ENCODE measurements at places on chromosomes 1 and 21.

GRCh38 chr1:202981939-202982338 is 14.9 kb upstream of the CYB5R1 start:
- no peak for DNase-seq

GRCh38 chr1:153232553-153232952 is 15.2 kb downstream of the PRR9 start:
- DNase-seq = no peak

DNA sequence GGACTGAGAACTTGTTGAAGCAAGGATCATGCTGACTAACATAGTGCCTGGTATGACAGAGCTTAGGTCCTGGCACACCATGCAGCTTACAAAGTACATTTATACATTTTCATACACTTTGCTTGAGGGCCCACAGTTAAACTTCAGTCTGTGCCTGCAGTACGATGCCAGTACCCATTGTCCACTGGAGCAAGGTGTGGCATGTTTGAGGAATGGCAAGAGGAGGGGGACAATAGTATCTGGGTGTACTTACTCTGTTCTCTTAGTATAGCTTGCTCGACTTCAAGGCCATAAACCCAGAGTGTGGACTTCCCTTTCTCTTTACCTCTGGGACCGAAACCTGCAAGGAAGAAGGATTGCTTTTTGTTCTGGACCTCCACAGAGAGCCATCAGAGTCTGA is 6.8 kb upstream of the YBX1 start:
- no peak for DNase-seq

DNA sequence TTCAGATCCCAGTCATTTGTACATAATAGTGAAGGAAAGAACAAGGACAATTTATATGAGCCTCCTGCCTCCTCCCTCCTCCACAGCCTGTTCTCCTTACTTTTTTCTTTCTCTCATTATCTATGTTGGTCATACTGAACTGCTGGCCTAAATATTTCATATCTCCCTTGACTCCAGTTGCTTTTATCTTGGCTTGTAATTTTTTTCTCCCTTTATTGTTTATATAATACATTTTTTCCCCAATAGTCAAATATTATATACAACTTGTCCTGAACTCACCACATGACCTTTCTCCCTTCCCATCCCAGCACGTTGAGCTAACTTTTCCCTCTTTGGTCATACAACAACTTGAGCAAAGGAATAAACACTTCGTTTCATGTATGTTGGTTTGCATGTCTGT is 752.1 kb downstream of the LTN1 start:
- DNase-seq = no peak

GRCh38 chr1:193366764-193367507 is 180.5 kb upstream of the B3GALT2 start:
- no peak for DNase-seq

- no peak for DNase-seq
Observed at GRCh38 chr1:46030074-46030870, 102.2 kb downstream of the PIK3R3 start.

GRCh38 chr1:233172201-233172600 is 123.3 kb downstream of the PCNX2 start:
- peak; percentile 13 for DNase-seq

- no peak for DNase-seq
Observed at GRCh38 chr1:22691031-22691753, 19.4 kb upstream of the EPHB2 start.

GRCh38 chr21:39430954-39431353 is 14.6 kb downstream of the LCA5L start:
- DNase-seq = no peak

DNA sequence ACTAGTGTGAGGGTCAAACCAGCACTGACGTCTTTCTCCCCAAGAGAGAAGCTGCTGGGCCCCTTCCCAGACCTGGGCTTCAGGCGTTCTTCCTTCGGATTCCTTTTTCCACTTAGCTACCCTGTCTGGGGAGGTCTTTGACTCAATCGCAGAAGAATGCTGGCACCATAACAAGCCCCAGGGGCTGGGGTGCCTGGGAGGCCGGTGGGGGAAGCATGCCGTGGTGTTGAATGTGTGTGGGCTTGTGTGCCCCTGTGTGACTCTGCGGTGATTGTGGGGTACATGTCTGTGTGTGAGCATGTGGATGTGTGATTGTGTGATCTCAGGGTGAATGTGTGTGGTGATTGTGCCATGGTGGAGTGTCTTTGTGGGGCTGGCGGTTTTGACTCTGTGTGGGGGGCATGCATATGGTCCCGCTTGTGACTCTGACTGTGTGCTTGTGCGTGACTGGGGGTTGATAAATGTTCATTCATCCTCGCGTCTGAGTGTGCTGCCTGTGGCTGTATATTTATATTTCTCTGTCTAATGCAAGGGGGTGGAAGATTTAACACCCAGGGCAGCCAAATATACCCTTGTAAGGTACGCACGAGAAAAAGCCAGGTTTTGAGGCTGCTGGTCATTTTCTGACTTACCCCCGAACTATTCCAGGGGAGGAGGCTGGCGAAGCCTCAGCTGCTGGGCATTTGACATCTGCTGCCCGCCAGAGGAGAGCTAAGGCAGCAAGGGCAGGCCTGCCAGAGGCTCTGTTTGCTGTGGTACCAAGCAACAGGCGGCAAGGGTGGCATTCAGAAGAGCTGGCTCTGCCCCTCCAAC is 1.1 kb upstream of the SYNC start:
- DNase-seq = no peak

DNA sequence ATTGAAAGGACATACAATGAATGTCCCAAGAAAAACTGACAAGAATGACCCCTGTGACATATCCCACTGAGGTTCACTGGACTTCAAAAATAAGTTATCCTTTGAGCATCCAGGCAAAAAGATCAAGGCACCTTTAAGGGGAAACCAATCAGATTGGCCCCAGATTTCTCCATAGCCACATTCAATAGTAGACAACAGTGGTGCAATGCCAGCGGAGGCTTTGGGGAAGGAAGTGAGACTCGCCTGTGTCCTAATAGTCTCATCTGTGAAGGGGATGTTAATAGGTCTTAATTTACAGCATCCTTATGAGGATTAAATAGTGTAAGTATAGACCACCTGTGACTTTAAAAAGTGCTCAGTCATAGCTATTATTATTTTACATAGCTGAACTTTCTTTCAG is 21.5 kb downstream of the RPL5 start:
- DNase-seq = no peak

DNA sequence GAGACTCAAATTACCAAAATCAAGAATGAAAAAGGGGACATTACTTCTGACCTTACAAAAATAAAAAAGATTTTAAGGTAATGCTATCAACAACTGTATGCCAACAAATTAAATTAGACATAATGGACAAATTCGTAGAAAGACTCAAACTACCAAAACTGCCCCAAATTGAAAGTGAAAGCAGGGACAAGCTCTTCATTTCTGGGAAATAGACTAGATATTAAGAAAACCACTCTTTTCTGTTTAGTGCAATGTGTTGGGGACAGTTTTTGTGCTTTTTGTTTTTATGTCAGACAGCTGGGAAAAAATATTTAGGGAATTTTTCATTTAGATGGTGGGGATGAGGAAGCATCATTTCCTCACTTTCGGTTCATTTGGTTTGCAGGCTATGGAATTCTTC is 4.9 kb upstream of the GBP1 start:
- DNase-seq = no peak

DNA sequence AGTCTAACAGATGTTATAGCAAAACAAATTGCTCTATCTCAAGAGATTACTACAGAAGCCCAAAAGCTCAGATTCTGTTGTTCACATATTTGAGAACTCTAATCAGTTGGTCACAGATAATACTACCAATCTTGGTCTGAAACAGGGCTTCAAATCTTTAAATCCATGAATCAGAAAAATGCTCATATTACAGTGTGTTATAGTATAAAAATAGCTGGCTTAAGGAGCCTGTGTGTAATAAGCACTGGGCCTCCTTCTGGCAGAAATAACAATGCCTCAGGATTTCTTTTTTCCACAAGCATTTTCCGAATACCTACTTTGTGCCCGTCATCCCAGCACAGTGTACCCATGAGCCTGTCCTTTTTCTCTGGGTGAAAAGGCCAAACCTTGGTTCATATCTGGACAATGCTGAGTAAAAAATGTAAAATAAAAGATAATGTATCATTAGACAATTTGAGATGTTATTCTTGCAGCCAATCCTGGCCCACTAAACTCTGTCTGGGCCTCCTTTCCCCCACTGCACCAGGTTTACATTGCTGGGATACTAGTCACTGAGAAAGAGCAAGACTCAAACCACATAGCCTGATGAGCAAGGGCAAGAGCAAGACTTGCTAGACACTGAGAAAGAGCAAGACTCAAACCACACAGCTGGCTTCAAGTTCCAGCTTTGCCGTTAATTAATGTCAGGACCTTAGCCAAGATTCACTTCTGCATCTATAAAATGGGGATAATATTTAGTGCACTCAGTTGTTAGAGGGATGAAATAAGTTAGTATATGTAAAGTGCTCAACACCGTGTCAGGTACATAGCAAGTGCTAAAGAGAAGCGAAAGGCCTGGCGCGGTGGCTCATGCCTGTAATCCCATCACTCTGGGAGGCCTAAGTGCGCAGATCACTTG is 17.0 kb upstream of the ADAR start:
- no peak for DNase-seq

GRCh38 chr1:152869808-152870419 is 8.2 kb upstream of the SMCP start:
- peak; percentile 57 for DNase-seq

GRCh38 chr1:109025694-109026093 is 16.2 kb downstream of the WDR47 start:
- no peak for DNase-seq

DNA sequence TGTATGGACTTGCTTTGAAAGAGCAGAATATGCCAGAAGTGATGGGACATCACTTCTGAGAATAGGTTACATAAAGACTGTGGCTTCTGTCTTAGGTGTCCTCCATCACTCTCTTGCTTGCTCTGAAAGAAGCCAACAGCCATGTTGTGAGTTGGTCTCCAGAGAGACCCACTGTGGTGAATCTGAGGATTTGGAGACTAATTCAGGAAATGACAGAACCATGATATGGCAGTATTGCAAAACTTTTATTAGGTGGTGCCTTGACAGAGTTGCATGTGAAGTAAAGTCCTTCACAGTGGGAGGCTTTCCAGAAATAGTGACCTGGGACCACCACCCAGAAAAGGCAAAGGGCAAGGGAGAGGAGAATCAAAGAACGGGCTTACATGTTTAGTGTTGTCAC is 628.6 kb downstream of the KCNT2 start:
- no peak for DNase-seq

- no peak for DNase-seq
Observed at GRCh38 chr1:18938008-18938706, 18.3 kb downstream of the IFFO2 start.

DNA sequence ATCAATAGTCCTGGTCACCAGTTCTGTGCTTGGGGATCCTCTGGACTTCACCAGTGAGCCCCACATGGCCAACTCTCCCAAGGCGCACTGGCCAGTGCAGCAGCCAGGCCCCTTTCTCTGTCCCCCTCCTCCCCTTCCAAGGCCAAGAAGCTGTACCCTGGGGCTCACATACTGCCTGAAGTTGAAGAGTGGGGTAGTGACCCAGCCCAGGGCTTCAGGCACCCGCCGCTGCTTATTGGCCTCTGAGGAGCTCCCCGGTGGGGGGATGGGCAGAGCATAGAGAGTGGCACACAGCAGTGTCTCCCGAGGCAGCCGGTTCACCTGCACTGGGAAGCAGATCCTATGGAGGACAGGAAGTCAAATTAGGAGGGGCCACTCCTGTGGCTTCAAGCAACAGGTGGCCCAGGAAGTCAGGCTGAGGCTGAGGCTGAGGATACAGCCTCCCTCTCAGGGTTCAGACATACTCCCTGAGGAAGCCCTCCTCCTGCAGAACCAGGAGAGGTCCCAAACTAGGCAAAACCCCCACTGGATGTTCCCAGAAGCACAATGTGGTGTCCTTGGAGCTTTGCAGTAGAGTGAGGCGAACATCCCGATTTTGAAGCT is 38.2 kb upstream of the PPP1R15B start:
- no peak for DNase-seq

DNA sequence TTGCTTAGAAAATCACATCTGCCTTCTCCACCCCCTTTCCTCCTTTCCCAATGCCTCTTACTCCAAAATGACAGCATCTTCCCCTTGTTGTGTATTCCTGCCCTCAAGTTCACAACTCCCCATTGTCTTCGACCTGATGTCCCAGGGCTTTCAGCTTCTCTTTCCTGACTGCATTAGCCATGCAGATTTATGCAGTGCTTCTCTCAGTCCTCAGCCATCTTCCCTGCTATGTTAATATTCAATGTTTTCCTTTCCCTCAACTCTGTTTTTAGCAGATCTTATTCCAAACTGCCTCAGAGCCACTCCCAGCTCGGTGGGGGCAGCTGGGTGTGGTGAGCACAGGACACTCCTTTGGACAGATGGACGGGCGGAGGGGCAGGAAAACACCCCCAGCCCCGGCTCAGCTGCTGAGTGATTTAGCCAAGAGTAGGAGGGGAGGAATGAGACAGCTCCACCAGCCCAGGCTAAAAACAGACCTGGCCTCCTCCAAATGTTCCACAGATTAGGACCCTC is 71.0 kb downstream of the CD2 start:
- DNase-seq = no peak

DNA sequence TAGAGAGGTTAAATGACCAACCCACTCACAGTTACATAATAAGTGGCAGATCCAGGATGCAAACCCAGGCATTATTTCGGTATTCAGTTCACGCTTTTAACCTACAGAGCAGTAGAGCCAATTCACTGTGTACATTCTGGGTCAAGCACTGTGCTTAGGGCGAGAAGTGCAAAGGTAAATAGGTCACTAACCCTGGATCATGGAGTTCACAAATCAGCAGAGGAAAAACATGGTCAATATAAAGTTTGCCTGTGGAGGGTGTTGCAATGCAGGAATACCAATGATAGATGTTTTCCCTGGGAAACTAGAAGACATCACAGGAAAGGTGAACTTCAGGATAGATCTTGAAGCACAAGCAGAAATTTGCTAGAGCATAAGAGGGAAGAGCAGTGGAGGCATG is 253.4 kb upstream of the NFIA start:
- DNase-seq = no peak

- DNase-seq = no peak
Observed at GRCh38 chr1:216054600-216054999, 368.6 kb downstream of the USH2A start.

DNA sequence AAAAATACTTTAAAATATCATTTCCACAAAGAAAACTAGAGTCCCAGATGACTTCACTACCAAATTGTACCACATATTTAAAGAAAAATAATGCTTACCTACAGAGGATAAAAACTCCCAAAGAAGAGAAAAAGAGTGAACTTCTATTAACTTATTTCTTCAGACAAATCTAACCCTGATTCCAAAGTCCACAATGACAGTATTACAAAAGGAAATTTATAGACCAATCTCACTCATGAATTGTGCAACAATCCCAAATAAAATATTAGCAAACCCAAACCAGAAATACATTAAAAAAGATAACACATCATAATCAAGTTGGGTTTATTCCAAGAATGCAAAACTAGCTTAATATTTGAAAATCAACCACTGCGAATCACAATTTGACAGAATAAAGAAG is 161.4 kb upstream of the GALNT2 start:
- DNase-seq = no peak

DNA sequence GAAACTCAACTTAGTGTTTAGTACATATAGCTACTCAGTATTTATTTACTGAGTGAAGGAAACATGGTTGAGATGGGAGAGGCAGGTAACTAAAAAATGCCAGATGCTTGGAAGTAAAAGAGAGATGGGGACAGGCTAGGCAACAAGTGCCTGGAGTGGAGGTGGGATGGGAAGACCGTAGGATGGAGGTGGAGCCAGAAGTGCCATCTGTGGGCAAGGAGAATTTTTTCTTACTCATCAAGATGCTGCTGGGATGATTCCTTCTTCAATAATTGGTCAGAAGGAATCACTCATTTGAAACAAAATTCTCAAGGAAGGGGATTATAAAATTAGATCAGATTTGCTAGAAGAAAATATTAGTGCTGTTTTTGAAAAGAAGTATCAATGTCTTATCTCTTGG is 72.9 kb downstream of the IFI44 start:
- DNase-seq = no peak

- no peak for DNase-seq
Observed at GRCh38 chr1:2176615-2177014, 18.0 kb downstream of the FAAP20 start.
